HS-5 (cell line): ENCODE measurements at places on chromosomes 3 and 15.

GRCh38 chr15:68512598-68512997 lies 66.2 kb upstream of the CORO2B start:
- DNase-seq: no peak

- no peak for DNase-seq
Observed at GRCh38 chr3:42664438-42664803, 10.9 kb downstream of the ZBTB47 start.

DNA sequence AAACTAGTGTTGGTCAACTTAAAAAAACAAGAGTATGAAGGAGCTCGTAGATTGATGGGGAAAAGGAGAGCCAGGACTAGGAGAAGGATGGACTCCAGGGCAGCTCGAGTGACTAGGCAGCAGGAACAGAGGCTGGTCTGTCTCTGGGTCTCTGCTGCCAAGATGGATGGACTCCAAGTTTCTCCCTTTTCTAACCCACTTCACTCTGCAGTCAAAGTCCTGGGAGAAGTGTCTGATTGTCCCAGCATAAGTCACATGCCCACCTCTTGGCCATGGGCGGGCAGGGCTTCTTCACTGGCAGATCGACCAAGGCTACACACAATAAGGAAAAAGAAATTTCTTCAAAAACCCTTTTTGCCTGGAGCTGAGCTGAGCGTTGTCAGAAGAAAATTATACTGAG lies 9.2 kb upstream of the EPB42 start:
- no peak for DNase-seq

GRCh38 chr3:65343736-65344135 lies 655.9 kb upstream of the ADAMTS9 start:
- no peak for DNase-seq

DNA sequence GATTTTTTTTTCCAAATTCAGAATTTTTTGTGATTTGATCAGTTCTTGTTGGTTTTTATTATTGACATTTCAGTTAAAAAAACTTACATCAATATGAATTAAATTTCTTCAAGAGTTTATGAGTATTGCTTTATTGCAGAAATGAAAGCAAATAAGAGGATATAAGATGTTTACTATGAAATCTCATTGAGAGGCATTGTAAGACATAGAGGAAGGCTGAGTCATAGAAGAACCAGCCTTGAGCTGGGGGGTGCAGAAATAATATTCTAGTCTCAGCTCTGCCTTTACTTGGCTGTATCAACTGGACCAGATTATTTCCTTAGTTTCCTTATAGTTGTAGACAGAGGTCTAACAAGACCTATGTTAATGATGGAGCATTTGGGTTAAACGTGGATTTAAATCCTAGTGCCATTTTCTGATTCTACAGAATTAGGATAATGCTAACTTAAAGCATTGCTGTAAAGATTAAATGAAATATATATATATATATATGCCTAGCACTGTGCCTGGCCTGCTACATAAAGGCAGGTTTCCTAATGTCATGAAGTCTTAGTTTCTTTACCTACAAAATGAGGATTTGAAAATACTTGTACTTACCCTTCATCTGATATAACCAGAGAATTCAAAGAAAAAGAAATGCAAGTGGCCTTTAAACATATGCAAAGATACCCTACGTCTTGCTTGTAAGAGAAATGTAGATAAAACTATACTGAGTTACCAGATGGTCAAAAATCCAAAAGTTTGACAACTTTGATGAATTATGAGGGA lies 7.3 kb downstream of the FAM98B start:
- no peak for DNase-seq

- no peak for DNase-seq
Observed at GRCh38 chr3:13879946-13880810, at the start of gene WNT7A. WNT7A (minus strand) TSS chr3:13880071; CDS start chr3:13879816, 255 bp downstream.

DNA sequence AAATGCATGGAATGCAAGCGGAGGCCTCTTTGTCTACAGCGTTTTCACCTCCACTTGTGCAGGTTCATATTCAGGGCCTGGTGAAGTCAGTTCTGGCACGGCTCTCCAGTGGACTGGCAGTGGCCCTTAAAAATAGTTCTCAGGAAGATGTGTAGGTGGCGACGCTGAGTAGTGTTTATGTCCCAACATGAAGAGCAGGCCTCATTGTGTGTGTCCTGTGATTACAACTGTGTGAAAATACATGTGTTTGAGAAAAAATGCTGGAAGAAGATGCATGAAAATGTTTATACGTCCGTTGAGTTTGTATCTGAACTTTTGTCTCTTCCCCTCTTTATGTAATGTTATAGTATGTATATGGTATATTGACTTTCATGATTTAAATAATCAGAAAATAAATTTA lies 7.2 kb downstream of the LIPC start:
- DNase-seq: no peak

DNA sequence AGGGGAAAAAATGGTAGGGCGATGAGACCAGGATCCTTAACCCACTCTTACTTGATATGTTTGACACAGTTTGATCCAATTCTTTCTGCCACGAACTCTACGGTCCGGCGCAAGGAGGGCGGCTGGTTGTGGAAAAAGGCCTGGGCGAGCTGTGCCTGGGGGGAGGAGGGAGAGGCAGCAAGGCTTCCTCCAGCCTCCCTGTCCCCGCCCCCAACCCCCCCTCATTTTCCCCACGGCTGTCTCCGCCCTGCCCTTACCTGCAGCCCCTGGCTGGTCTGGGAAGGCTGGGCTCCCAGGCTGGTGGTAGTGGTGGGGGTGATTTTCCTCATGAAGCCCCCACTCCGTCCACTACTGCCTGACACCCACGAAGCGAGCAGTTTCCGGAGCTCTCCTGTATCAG lies 8.0 kb downstream of the CDAN1 start:
- DNase-seq: no peak

GRCh38 chr3:52430416-52430810 lies 14.5 kb downstream of the SEMA3G start:
- DNase-seq: no peak

- no peak for DNase-seq
Observed at GRCh38 chr3:57354768-57355167, 62.3 kb upstream of the ASB14 start.

- peak; percentile 74 for DNase-seq
Observed at GRCh38 chr3:194042927-194043326, 93.0 kb upstream of the HES1 start.

DNA sequence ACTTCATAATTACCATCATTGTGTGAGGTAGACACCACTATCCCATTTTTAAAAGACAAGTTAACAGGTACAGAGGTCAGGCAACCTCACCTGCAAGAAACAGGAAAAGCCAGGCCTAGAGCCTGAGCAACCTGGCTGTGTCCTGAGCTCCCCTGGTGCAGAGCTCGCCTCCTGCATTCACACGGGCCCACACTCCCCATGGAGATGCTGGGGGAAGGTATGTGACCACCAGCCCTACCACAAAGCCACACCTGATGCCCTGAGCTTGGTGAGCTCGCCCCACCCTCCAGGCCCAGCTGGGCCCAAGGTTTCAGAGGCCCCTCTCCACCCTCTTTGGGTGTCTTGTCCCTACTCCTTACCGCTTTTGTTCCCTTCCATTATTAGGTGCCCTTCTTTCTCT lies 1.2 kb upstream of the EFCAB12 start:
- DNase-seq: no peak

DNA sequence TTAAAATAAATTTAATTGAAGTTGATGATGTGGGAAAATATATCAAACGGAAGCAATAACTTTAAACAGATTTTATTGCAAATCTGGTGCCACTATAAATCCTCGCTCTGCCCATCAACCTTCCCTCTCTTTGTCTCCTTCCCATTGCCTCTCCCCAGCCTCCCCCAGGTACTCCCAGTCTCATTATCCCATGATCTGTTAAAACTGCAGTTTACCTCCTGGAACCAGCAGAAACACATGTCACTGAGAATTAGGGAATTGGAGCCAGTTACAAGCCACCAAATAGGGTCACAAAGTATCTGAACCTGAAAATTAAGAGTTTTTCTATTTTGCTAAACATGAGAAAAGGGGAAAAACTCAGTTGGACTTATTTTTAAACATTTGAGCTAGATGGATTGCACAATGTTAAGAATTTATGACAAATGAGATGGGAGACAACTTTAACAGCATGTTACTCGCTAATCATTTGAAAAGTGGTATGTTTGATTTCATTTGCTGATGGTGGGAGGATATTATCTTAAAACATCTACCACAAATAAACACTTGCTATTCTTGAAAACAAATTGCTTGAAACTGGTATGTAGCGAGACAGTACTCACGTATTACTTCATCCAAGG lies 2.4 kb downstream of the PLCH1 start:
- no peak for DNase-seq

DNA sequence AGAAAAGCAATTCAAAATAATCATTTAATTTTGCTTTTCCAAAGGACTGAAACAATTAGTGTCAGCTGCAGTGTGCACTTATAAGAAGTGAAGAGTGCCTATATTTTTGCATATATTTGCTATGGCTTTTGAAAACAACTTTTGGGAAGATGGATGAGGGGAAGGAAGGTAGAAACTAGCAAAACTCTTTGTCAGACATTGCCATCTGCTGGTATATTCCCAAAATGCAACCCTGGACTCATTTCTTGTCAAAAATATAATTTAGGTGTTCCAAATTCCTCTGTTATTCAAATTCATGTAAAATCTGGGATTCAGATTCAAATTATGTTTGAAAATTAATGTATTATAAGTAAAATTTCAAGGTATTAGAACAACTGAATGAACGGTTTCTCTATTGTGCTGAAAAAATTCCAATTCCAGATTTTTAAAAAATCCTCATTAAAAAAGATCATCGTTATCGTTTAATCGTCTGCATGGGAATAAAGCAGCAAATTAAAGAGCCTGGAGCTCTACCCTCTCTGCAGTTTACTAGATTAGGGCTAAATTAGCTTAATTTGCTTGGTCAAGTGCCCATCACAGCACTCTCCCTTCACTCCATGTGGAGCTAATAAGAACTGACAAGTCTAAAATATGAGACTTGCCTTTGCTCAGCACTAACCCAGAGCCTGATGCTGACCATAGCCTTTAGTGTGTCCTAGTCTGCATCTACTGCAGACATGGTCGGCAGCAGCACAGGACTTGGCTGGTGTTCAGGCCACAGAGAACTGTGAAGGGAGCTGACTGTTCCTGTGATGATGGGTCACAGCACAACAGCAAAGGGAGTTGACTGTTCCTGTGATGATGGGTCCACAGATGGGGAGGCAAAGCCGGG lies 67.9 kb upstream of the MITF start:
- peak; percentile 9 for DNase-seq

GRCh38 chr3:137071104-137071503 lies 113.3 kb downstream of the IL20RB start:
- no peak for DNase-seq

DNA sequence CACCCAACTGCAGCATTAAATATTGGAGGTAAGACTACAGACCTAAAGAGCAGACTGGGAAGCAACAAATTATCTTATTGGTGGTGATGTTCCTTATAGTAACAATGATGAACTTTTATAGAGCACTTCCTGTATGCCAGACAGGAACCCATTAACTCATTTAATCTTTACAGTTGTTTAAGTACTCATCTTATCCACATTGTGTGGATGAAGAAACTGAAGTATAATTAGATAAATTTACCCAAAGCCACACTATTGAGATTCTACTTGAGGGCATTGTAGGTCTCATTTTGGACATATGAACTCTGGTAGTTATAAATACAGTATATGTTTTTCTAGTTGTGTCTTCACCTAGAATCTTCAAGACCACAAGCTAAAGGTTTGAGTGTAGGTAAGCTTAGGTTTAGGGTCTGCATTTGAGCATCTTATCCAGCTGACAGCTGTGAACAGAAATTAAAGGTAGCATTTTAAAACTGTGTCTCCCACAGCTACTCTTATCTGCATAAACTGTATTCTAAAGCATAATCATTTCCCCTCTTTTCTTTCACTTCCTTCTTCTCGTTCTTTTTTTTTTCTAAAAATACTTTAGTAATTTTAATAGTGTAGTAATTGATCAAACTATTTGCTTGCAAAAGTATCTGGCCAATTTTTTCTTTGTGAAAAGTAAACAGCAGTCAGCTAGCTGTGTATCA lies 138.2 kb downstream of the UBE2E2 start:
- no peak for DNase-seq

- DNase-seq: peak; percentile 98
Observed at GRCh38 chr3:20054549-20054987, 14.3 kb downstream of the KAT2B start.

- DNase-seq: peak; percentile 29
Observed at GRCh38 chr3:76044601-76045600, 259.6 kb upstream of the ZNF717 start.

DNA sequence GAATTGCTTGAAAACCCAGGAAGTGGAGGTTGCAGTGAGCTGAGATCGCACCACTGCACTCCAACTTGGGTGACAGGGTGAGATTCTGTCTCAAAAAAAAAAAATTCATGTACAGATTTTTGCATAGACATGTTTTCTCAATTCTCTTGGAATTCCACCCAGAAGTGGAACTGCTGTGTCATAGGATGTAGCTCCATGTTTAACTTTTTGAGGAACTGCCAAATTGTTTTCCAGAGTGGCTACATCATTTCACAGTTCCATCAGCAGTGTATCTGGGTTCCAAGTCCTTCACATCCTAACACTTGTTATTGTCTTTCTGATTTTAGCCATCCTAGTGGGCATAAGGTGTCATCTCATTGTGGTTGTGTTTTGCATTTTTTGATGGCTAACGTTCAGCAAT lies 9.9 kb downstream of the CAPN7 start:
- DNase-seq: no peak

DNA sequence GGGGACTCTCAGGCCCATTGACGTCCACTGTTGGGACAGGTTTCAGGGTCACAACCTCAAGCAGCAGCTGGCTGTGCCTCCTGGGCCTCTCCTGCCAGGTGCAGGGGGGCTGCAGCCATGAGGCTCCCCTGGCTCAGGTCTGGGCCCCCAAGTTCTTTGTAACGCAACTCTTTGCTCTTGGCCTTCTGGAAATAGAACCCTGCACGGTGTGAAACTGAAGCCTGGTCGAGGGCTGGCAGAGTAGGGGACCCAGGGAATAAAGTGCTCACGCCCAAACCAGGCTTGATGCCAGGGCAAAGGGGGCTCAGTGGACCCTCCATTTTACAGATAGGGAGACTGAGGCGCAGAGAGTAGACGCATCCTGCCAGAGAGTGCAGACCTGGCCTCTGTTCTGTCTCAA lies 771 bp downstream of the CALML4 start:
- DNase-seq: no peak

DNA sequence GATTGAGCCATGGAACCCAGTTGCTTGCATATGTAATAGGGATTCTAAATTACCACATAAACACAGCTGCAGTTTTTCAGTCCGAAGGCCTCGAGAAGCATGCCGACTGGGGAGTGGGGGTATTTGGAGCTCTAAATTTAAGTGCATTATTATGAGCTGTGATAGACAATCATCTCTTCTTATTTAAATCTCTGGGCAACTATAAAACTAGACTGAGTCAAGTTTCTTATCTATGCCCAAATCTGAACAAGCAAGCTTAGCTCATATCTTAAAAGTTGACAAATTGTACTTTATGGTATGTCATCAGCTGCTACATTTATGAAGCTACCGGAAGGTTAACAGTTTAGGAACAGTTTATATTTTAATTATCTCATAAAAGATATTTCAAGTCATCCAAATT lies 19.5 kb upstream of the THRB start:
- DNase-seq: no peak

- no peak for DNase-seq
Observed at GRCh38 chr3:174810254-174810653, 48.9 kb upstream of the NAALADL2 start.

GRCh38 chr15:50053055-50053856 lies 65.8 kb downstream of the ATP8B4 start:
- no peak for DNase-seq
